ENCODE measurements at places on chromosomes 6 and 20.

- DNase-seq: no peak
Observed at GRCh38 chr6:164419099-164419498, 890.3 kb downstream of the C6orf118 start.

GRCh38 chr20:51318058-51318949 is 224.2 kb downstream of the NFATC2 start:
- peak; percentile 41 for DNase-seq

- DNase-seq: no peak
Observed at GRCh38 chr6:2854396-2854982, 12.8 kb upstream of the SERPINB1 start.

DNA sequence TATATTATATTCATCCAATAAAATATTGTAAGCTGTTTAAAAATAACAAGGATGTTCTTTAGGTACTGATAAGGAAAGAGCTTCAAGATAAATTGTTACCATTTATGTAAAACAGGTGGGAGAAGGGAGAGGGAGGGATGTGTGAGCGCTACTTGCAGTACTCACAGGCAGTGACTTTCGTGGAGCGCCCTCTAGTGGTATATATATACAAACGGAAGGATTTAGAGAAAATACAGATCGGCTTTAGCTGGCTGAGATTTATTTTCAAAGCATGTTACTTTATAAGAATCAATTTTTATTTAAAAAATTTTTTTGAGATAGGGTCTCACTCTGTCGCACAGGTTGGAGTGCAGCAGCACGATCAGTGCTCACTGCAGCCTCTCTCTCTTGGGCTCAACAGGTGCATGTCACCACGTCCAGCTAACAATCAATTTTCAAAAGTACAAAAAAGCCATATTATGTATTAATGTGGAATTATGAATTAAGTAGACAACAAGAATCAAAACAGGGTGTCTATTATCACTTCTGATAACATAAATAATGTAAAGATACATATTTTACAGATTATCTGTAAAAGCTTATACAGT is 3.3 kb upstream of the MOG start:
- DNase-seq: peak; percentile 71

DNA sequence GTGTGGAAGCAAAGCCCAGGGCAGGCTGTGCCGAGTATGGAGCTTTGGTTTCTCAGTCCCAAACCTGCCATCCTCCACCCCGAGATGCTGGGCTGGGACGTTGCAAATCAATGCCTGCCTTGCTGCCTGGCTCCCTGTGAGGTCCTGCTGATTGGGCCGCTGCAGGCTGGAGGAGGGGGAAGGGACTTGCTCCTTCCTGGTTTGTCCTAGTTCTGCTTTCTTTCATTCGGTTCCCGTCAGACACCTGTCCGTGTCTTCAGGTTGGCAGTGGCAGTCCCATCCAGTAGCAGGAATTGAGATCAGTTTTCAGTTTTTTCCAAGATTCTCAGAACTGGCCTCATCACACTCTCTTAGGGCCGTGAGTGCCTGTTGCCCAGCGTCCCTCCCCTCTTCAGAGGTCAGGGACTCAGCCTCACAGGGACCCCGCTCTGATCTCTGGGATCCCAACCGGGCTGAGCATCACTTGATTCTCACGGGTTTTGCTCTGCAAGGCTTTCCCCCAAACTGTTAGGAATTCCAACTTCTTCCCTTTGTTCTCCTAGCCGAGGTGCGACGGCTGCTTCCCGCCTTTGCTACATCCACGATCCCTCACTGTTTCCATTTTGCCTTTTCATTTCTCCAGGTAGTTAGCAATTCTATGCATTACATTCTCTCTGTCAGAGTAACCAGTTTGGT is 24.2 kb upstream of the TAGAP start:
- DNase-seq: no peak

GRCh38 chr6:156190270-156190669 is 586.9 kb upstream of the ARID1B start:
- DNase-seq: no peak

GRCh38 chr20:42484790-42485375 is 704.8 kb downstream of the PTPRT start:
- DNase-seq: no peak

DNA sequence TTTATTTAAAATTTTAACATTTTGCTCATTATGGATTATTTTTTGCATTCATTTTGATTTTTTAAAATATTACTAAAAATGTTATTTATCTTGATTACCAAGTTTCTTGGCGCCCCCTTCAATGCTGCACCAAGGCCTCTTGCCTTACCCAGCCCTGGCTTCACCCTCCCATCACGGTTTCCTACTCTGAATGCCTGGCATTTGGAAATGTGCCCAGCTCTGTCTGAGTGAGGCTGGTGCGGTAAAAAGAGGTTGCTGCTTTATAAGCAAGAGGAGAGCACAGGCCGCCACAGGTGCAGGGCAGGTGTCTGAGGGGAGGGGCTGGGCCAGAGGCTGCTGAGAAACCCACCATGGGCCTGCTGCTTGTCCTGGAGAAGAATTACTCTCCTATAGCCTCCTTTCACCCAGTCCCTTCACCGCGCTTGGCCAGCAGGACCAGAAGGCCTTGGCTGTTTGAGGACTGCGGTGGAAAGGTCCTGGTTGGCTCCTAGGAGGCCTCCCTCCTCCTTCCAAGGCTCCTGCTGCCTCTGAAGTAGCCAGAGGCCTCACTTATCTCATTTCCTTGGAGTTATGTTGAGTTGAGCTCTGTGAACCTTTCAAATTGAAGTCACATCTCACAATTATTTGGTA is 62.6 kb downstream of the BANF2 start:
- DNase-seq: no peak

DNA sequence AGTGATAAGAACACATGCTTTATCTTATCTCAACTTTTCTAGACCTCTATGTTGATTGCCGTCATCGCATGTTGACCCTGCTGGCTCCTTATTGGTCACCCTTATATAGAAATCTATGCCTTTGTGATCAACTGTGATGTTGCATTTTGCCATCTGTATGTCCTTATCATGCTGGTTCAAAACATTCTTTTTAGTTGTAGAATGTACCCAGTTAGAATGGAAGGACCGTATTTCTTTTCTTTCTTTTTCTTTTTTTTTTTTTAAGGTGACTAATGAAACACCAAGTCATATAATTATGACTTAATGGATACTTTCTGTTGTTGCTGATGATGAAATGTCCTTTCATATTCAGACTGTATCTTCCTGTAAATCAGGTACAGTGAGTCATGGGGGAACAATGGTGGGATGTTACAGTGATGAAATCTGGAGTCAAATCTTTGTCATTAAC is 145.9 kb upstream of the CITED2 start:
- DNase-seq: no peak

DNA sequence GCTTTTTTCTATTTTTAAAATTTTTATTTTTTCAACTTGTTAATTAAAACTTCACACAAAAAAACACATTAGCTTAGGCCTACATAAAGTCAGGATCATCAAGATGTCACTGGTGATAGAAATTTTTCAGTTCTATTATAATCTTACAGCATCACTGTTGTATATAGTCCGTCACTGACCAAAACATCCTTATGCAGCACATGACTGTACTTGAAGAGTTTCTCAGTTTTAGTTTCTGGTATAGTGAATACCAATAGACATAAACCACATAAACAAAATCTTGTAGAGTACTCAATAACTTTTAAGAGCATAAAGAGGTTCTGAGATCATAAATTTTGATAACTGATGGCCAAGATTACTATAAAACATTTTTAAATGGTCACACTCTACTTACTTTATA is 71.8 kb downstream of the ASCC3 start:
- DNase-seq: no peak

GRCh38 chr6:15627821-15628220 is 35.0 kb downstream of the DTNBP1 start:
- DNase-seq: no peak

DNA sequence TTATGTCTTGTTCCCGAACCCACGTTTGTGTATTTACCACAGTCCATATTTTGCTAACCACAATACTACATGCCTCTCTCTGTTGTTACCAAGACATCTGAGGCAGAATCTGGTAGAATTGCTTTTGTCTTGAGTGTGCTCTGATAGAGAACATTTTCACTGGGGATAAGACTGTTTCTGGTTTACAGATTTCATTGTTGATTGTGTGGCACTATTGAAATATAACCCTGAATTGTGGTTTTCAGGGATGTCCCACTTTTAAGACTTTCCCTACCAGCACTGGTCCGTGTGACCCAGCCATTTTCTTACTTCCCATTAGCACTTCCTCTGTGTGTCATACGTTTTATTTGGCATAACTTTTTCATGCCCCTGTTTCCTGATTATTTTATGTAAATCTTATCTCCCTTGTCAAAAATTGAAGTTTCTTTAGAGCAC is 12.2 kb downstream of the NCOA7 start:
- no peak for DNase-seq

DNA sequence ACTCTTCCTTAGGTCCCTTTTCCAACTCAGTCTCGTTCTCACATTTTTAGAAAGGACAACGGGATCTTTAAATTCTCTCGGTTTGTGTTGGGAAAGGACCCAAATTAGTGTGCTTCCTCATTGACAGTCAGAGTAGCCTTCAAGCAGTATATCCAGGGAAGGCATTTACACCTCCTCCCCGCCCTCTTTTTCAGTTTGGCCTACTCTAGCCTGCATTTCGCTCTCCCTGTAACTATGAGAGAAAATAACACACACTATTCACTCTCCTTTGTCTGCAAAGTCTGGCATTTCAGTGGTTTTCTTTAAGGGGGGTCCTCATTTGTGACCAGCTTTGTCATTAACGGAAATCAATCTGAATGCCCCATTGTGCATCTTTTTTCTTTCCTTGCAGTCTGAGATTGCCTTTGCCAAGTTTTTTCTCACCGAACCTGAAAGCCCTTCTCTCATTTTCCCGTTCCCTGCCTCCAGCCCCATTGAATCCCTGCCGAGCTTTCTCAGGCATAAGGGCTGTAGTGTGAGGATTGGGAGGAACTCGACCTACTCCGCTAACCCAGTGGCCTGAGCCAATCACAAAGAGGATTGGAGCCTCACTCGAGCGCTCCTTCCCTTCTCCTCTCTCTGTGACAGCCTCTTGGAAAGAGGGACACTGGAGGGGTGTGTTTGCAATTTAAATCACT is 393 bp upstream of the FABP7 start:
- DNase-seq: no peak

DNA sequence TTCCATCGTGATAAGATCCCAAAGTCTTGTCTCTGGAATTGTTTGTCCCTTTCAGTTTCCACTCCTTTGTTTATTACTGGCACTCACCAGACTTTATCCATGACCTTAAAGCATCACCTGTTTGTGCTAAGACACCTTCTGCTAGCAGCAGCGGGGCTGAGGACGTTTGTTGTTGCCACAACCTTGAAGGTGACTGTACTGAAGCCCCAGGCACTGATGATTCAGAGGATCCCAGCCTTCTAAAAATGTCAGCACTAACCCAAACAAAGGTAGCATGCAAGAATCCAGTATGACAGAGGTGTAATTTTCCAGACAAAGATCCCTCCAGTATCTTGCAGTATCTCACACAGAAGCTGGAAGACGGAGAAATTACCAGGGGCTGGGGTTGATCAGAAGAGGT is 28.9 kb upstream of the SMIM8 start:
- no peak for DNase-seq

- DNase-seq: peak; percentile 19
Observed at GRCh38 chr20:45456632-45457031, 12.9 kb upstream of the WFDC2 start.

DNA sequence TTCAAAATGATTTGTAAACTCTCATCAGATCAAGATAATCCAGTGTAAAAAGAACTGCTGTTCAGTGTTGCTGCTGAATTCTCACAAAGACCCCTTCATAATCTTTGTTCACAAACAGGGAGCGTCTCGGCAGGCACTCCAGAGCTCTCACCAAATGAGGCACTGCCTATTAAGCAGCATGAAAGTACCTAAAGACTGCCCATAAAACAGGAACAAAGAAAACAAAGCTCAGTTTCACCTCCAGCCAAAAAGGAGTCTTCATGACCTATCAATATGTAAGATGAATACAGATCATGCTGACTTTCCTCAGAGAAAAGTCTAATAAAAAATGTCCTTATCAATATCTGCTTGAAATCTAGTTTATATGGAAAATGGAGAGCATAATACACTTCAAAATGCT is 41.8 kb downstream of the GPR63 start:
- DNase-seq: no peak

DNA sequence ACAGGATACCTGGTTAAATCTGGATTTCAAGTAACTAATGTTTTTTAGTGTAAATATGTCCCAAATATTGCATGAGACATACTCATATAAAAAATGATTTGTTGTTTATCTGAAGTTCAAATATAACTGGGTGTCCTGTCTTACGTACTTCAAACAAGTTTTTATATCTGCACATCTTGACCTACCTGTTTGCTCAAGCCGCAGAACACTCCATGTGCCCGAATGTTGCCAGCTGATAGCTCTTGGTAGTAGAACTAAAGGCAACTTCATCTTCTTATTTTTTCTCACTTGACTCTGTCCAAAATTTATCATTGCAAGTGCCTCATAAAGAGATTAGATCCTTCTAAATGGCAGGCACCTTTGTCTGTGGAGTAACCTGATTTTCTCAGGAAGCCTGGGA is 39.1 kb upstream of the KLHL31 start:
- no peak for DNase-seq

GRCh38 chr6:15499591-15499990 is 163.2 kb downstream of the DTNBP1 start:
- DNase-seq: no peak

DNA sequence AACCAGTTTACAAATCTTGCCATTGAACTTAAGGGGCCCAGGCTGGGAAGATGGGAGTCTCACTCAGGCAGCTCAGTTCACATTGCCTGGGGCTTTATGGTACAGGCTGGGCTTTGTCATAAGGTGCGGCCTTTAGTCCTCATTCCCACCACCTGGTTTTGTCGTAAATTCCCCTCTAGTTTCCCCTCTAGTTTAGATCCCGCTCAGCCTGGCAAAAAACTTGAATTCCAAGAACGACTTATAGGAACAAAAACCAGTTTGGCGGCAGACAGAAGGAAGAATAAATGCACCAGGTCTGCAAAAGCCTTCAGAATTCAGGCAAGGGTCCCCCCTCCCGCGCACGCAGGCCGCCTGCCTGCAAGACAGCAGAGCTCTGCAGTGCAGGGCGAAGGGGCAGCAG is 4.1 kb downstream of the BMP7 start:
- DNase-seq: no peak

DNA sequence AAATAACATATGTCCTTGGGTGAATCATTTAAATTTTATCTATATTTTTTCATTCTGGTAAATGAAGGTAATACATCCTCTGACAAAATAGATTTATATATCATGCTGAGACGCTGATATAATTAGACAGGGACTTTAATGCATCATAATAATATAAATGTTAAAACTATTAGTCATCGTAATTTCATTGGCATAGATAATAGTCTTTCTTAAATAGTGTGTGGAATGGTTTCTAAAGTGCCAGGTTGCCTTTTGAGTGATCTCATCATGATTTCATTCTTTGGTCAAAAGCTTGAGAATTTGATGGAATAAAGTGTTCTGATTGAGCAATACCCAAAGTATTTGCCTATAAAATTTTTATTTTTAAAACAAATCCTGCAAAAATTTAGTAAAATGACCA is 43.2 kb upstream of the BMP5 start:
- no peak for DNase-seq

DNA sequence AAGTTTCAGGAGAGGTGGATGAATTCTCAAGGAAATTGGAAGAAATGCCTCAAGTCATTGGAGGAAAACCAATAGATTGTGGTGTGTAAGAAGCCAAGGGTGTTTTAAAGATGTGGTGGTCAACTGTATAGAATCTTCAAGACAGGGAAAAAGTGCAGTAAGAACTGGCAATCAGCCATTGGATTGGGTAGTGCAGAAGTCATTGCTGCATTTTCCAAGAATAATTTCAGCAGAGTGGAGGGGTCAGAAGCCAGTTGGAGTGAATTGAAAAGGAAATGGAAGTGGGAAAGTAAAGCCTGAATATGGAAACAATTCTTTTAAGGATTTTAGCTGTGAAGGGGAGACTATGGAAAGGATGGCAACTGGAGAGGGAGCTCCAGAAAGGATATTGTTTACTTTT is 128.2 kb upstream of the TMEM170B start:
- no peak for DNase-seq

Data from CD4-positive, alpha-beta T cell treated with Interleukin-15 for 4 hours (primary cell).